CD4-positive, alpha-beta T cell treated with Interferon alpha-2 for 1 hour (primary cell): ENCODE measurements at places on chromosomes 7 and 10.
A peak's percentile ranks its signal among the peaks of the same experiment; 100 is the strongest.

GRCh38 chr7:147980826-147981813 lies 609.4 kb upstream of the C7orf33 start:
- no peak for DNase-seq

GRCh38 chr10:111954386-111954785 lies 229.2 kb downstream of the GPAM start:
- DNase-seq: no peak

- peak; percentile 33 for DNase-seq
Measured at GRCh38 chr7:30224511-30225062, 59.8 kb upstream of the ZNRF2 start.

DNA sequence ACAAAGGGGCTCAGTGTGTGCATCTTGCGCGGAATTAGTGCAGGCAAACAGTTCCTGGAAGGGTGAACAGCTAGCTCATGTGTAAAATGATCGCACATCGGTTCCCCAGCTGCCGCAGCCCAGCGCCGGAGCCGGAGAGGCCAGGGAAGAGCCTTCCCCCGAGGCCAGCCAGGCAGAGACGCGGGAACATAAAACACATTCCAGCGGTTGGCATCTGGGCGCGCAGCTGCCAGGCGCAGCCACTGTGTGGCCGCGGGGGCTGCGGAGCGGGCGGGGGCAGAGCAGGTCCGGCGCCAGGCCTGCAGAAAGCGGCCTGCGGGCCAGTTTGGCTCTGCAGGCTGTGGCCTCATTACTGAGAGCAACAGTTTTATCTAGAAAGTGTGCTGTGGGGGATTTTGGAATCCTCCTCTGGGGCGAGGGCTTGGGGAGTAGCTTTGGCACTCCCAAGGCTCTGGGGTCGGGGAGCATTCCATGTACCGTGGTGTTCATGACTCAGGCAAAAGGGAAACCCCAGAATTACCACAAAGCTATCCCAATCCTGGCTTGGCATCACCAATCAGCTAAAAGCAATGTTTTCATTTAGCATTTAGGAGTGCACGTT lies 74.3 kb downstream of the SAMD9 start:
- DNase-seq: no peak

GRCh38 chr7:134996097-134996550 lies 9.8 kb downstream of the AGBL3 start:
- peak; percentile 6 for DNase-seq

GRCh38 chr10:77905086-77905748 lies 21.3 kb downstream of the DLG5 start:
- no peak for DNase-seq

- peak; percentile 56 for DNase-seq
Measured at GRCh38 chr10:100970076-100970913, 991 bp downstream of the SEMA4G start.
